ENCODE measurements at places on chromosomes 13 and 19.

GRCh38 chr13:112765731-112766130, 75.9 kb downstream of the ATP11A start:
- no peak for DNase-seq

DNA sequence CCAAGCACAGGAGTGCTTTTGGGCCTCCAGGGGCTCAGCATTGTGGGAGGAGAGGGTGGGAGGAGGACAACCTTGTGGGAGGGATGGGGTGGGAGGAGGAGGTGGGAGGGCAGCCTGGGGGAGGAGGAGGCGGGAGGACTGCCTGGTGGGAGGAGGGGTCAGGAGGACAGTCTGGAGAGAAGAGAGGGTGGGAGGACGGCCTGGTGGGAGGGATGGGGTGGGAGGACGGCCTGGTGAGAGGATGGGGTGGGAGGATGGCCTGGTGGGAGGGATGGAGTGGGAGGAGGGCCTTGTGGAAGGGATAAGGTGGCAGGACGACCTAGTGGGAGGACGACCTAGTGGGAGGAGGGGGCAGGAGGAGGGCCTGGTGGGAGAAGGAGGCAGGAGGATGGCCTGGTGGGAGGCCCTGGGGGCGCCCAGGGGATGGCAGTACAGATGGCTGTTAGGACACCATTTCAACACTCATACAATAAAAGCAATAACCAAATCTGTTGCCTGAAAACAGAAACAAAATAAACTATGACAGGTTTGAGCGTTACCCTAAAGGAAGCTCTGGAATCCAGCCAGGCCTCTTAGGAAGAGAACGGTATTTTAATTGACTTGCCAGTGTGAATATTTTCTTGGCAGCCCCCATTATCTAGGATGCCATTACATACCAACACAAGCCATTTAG, 63.7 kb downstream of the CRYL1 start:
- DNase-seq, result no peak

DNA sequence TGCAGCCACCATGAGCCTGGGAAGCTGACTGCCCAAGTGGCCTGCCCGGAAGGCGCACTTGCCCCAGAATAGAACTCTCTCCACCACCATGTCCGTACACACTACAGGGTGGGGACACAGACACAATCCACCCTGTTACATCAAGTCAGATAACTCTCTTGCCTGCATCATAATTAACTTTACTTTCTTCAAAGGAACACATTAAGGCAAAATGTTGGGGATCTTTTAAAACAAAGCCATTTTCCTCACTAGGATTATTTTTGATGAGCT, 23.3 kb upstream of the VSTM2B start:
- no peak for DNase-seq

- DNase-seq, result peak; percentile 65
Measured at GRCh38 chr13:99265821-99266426, 7.7 kb upstream of the GPR18 start.

- DNase-seq, result no peak
Measured at GRCh38 chr13:51769455-51770127, 34.4 kb downstream of the DHRS12 start.

- no peak for DNase-seq
Measured at GRCh38 chr13:80454245-80454644, 113.3 kb upstream of the SPRY2 start.

DNA sequence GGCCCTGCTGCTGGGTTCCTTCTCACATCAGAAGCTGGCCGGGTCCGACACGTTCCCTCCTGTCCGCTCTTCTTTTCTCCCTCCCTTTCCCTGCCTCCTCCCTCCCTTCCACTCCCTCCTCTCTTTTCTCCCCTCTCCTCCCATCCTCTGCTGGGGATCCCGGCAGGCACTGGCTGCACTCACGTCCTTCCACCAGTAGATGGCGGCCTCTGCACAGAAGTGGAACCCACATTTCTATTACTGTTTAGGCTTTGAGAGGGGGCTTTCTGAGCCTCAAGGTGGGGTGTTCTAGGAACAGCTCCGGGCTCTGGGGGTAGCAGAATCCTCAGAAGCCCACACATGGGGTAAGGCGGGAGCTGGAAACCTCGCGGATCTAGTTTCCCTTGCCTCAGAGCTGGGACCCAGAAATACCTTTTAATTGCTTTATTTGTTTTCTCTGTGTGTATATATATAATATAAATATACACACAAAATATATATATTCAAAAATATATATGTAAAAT, 294.2 kb downstream of the ZNF536 start:
- DNase-seq, result no peak

GRCh38 chr13:25267715-25268114, 19.6 kb downstream of the MTMR6 start:
- no peak for DNase-seq

GRCh38 chr19:5134691-5135090, 165.8 kb downstream of the KDM4B start:
- no peak for DNase-seq

- DNase-seq, result no peak
Measured at GRCh38 chr13:110136660-110137585, 170.0 kb downstream of the COL4A1 start.

GRCh38 chr19:35785339-35785627, 9.9 kb downstream of the ARHGAP33 start:
- no peak for DNase-seq

GRCh38 chr13:98223741-98224140, 46.7 kb upstream of the RNF113B start:
- no peak for DNase-seq

DNA sequence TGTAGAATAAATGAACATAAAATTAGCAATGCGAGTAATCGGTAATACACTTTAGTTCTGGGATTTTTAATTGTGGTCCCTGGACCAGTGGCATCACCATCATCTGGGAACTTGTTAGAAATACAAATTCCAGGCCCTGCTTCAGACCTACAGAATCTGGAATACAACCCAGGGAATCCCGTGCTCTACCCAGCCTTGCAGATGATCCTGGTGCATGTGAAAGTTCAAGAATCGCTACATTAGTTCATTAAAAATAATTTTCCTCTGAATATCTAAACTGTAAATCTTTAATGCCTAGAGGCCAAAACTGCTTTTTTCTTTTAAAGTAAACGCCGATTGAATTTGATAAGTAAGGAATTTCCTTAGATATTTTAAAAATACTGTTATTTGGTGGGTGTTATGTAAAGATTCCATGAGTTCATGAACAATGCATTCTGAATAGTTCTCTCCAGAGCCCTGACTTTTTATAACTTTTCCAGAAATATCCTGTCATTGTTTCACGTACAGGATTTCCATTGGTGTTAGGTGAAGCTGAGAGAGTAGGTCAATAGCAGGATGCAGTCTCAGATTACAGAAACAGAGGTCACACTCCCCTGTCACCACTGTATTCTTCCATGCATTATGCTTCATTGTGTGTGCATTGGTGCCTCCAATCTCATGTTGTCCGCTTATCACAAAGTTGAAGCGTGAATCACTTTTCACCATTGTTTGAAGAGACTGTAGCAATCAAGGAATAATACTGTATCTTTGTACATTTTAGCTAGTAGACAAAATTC, 596.5 kb upstream of the KLF12 start:
- no peak for DNase-seq

- no peak for DNase-seq
Measured at GRCh38 chr13:53066411-53066810, 37.8 kb downstream of the OLFM4 start.

GRCh38 chr13:103351035-103351828, 285.0 kb upstream of the SLC10A2 start:
- DNase-seq, result no peak

DNA sequence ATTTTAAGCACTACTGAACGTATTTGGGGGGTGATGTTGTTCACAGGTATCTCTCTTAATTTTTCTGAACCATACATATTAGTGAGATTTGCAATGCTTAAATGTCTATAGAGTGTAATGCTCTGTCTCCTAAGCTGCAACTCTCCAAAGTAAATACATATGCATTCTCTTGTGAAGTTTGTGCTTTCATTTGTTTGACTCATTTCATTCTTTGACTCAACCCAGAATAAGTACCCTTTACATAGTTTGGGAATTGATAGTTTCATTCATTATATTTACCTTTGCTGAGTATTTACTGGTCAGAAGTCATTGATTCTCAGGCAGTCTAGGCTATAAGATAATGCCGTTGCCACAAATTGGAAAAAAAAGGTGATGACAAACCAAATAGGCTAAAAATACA, 406.9 kb downstream of the FGF9 start:
- no peak for DNase-seq

DNA sequence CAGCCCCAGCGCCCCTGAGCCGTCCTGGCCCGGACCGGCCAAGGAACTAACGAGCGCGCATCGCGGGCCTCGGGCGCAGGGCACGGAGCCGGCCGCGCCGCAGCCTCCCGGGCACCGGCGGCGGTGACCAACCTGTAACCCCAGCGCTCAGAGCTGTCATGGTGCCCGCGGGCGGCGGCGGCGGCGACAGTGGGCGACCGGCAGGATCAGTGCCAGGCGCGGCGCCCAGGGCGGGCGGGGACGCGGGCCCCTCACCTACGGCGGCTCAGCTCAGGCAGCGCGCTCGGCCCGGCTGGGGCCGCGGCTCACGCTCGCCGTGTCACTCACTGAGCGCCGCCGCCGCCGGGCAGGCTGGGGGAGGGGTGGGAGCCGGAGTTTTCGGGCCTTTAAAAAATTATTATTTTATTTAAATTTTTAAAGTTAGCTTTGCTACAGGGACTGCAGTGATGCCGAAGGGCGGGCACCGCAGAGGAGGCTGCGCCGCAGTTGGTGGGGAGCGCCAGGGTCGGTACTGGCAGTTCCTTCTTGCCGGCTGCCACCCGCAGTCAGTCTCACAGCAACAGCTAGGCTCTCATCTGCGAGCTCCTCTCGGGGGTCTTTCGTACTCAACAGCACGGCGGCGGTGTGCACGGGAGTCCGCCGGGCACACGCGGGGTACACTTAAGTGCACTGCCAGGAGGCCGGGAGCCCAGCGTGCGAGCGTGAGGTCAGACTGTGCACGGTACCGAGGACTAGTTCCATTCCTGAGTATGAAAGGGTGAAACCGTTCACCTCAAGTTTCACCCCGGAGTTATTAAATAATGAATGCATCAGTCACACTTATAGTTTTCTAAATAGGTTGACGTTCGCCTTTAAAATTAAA, at the start of gene NALCN:
Gene NALCN, minus strand, starts transcription at position 328 of the 862 bp plus-strand sequence. CDS start 17,382 bp downstream, outside the sequence.
- no peak for DNase-seq

DNA sequence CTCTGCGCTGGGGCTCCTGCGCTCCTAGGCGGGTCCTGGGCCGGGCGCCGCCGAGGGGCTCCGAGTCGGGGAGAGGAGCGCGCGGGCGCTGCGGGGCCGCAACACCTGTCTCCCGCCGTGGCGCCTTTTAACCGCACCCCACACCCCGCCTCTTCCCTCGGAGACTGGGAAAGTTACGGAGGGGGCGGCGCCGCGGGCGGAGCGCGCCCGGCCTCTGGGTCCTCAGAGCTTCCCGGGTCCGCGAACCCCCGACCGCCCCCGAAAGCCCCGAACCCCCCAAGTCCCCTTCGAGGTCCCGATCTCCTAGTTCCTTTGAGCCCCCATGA, at the start of gene GJB2:
Gene GJB2, minus strand, starts transcription at position 103 of the 326 bp plus-strand sequence. CDS start 3,357 bp downstream, outside the sequence.
- no peak for DNase-seq

DNA sequence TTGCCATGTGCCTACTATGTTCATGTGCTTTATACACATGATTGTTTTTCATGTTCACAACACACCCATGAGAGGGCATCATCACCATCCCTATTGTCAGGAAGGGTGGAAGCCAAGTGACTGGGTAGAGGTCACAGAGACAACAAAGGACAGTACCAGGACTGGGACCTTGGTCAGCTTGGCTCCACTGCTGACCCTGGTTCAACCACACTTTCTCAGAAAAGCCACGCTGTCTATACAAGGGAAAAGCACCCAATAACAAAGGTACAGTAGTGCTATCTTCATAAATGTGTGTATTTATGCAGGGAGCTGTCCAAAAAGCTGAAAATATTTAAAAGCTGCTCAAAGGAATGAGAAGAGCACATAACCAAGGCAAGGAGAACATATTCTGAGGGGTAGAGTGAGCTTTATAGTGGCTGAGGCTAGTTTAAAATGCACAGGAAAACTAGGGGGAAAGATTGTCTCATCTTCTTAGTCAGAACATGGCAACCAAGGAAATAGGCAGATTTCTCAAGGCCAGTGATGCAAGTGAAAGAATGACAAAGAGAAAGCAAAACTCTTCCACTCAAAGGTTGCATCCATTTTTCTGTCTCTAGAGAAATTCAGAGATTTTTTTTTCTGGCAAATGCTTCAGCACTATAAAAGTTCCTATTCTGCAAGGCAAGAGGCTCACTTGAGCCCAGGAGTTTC, 415.0 kb downstream of the FOXO1 start:
- no peak for DNase-seq

- DNase-seq, result no peak
Measured at GRCh38 chr13:60509601-60510386, 112.8 kb downstream of the TDRD3 start.

GRCh38 chr13:24640752-24641151, 39.5 kb upstream of the ATP12A start:
- no peak for DNase-seq

- no peak for DNase-seq
Measured at GRCh38 chr19:49713236-49713845, 22.4 kb downstream of the CPT1C start.

- DNase-seq, result no peak
Measured at GRCh38 chr13:77544355-77544754, 8.8 kb downstream of the SCEL start.

DNA sequence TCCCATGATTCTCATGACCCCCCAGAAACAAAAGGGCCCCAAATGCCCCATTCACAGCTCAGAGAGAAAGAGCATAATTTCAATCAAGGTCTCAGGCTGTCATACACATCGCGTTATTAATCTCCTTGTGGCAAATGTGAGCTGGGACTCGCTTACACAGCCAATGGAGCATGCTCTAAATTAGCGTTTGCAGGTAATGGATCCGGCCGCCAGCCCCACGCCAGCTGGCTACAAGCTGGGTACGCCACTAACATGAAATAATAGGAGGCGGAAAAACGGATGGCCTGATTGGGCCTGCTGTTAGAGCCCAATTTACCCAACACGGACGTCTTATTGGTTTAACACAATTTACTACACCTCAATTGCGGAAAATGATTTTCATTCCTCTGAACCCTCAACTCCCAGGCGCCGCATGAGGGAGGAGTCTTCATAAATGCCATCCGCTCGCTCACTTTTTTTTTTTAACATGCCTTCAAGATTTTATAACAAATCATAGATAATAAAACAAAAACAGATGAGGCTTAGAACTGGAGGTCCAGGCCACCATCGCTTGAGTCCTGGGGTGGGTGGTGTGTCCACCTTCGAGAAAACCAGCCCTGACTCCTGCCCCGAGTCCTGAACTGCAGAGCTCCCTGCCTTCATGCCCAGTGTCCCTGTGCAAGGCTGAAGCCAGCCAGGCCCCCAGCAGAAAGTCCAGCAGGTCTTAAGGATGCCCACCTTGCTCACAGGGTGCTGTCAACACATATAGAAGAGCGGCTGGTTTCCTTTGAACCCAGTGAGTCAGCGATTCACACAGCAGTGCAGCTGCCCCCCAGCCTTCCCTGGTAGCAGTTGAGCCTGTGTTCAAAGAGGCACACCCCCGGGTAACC, 62.1 kb downstream of the PEPD start:
- no peak for DNase-seq

DNA sequence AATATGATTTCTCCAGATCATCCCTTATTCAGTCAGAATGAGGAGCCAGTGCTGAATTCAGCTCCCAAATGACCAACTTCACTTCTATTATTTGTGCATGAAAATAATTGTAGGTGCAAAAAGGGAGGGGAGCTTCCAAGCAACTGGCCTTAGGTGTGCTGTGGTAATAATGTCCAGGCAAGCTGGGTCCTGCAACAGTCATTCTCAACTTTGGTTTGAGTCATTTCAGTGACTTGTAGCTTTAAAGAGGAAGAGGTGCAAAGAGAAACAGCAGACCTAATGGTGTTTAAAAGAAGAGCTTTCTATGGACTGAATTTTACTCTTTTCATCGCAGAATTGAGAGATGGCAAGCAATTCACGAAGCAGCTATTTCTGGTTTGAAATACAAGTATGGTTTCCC, 29.2 kb upstream of the FGF9 start:
- no peak for DNase-seq

Measured in central memory CD4-positive, alpha-beta T cell (primary cell).